ENCODE measurements at places on chromosomes 3 and 15.

DNA sequence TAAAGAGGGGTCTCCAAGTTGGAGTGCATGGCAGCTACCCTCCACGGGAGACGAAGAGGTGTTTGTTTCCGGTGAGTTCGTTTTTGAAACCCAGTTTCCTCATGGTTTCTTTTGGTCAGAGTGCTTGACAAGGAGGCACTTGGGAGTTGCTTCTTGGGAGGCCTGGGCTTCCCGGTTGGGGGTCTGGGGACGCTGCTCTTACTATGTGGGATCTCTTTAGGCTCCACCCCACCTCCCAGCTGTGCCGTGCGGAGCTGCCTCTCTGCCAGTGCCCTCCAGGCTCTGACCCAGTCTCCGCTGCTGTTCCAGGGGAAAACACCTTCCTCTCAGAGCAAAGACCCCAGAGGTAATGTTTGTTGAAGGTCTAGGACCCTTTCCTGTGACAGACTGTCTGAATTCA is 29.6 kb downstream of the KIF7 start:
- DNase-seq = no peak

DNA sequence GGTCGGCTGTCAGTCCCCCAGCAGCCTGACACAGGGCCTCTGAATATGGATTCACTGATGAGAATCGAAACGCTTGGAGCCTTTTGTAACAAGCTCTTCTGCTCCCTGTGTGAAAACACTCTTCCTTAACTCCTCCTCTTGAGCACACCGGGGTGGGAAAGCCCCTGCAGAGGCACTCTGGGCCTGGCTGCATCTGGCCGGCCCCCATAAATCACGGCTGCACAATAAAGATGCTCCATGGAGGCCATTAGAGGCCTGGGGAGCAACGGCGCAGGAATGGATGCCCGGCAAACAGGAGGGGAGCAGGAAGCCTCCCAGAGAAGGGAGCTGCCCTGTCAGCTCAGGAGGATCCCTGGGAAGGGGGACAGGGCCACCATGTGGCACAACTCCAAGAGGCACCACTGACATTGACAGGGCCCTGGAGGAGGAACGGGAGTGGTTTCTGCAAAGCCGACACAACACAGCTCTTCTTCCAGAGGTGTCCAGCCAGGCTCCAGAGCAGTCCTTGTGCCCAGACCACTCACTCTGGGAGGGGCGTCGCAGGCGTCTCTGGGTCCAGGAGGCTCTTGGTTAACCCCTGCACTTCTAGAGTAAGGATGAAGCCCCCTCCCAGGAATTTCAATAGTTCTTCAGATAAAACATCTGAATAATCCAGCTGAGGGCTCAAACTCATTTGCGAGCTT is 509.3 kb upstream of the PPP2R3A start:
- DNase-seq = no peak

- no peak for DNase-seq
Observed at GRCh38 chr3:101544161-101544850, 17.4 kb upstream of the TRMT10C start.

DNA sequence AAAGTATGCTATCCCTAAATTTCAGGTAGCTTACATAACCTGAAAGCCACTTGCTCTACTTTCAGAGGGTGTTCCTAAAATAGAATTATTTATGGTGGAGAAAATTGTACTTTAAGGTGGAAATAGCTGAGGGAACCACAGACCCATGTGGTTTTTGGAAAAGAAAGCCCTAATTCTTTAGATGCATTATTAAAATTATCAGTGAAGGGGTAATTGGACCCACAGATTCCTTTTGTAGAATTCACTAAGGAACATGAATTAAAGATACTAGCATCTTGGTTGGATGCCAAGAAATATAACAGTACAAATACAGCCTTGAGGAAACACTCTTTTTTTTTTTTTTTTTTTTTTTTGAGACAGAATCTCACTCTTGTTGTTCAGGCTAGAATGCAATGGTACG is 37.8 kb downstream of the DPPA2 start:
- DNase-seq = no peak

- no peak for DNase-seq
Observed at GRCh38 chr15:36371509-36371908, 207.9 kb upstream of the CDIN1 start.

DNA sequence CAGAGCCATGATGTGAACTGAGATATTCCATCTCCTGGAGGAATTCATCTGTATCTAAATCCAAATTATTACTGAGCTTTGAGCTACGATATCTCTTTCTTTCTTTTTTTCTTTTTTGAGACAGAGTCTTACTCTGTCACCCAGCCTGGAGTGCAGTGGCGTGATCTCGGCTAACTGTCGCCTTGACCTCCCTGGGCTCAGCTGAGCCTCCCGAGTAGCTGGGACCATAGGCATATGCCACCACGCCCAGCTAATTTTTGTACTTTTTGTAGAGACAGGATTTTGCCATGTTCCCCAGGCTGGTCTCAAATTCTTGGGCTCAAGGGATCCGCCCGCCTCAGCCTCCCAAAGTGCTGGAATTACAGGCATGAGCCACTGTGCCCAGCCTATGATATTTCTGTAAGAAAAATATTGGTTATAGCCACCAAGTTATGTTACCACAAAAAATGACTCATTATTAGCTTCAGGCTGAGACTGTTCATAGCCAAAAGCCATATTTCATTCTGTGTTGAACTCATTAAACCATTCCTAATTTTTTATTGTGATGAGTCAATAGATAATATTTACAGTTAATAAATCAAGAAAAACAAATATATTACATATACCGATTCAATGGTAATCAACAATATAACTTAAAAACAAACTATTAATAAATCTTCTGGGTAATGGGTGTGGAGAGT is 27.1 kb upstream of the SLC30A4 start:
- DNase-seq = no peak

GRCh38 chr3:80052271-80052670 is 284.5 kb upstream of the ROBO1 start:
- DNase-seq = no peak

- DNase-seq = no peak
Observed at GRCh38 chr3:73029321-73029796, 32.1 kb upstream of the EBLN2 start.

DNA sequence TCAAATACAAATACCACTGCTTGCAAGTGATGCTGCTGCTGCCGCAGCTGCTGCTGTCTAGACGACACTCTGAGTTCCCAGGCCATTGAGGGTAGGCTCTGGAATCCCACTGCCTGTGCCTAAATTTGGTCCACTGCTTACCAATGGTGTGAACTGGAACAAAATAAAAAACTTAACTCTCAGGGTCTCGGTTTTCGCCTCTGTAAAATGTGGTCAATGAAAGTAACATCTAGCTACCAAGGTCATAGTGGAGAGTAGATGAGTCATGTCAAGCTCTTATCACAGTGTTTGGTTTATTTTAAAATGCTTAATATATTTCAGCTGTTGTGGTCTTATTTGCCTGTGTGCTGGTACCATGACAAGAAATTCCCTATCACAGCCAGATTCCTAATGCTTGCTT is 299.3 kb downstream of the CLSTN2 start:
- DNase-seq = no peak

DNA sequence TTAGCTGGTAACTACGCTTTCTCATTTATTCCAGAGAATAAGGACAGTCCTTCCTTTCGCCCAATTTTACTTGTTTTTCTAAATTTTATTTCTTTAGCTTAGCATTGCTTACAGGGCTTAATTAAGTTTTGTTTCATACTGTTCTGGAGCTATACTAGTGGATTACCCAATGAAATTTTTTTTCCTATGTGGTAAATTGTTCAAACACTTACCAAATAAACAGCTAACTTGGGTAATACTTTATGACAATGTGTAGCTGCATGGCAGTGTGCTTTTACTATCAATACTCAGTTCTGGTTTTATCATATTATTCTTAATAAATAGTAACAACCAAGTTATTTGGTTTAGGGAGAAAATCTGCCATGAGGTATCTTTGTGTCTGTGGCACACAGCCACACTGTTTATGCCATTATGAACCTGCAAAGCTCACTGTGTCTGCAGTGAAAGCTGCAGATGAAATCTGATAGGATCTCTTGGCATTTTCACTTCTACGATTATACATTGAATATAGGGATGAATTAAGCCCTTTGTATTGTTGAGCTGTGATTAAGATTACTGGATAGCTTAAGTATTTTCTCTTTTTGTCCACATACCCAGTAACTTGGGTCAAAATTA is 37.2 kb downstream of the UBE2E2 start:
- no peak for DNase-seq

DNA sequence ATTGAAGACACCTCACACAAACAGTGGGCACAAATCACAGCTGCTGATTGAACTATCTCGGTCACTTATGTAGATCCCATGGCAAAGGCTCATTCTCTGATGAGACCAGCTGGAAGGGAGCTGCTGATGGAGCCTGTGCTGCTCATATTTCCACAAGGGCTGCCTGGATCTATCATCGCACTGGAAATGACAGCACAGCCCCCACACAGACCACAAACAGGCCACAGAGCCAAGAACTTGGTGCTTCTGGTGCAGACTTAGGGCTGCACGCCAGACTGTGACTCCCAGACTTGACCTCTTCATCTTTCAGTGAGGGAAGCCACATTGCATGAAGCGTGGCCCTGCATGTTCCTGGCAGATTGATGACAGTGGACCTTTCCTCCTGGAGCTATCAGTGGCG is 197.6 kb downstream of the MINAR1 start:
- no peak for DNase-seq

DNA sequence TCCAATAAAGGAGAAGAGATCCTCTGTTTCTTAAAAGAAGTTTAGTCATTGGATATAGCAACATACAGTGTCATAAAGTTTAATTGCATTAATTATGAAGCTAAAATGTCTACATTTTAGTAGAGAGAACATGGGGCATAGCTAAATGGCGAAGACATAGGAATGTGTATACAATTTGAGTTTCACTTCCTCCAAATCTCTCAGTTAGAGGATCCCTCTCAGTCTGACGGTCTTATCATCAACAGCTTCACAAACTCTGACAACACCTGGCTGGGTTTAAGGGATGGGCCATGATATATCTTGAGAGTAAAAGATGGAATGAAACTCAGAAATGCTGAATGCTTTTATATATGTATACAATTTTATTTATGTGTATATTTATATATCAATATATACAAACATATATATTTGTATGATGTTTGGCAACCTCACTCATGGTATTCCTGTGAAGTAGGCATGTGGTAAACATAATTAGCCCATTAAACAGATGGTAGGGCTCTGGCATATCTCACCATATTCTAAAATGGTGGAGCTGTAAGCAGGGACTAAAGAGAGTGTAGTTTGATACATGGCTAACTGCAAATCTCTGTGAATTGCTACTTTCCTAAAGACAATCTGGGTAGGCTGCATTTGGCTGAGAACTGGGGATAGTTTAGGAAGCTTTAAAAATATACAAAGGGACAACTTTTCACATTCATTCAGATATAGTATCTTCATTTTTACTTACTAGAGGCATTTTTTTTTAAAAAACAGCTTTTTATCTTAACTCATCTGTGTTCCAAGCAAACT is 111.6 kb downstream of the TIGIT start:
- no peak for DNase-seq

- no peak for DNase-seq
Observed at GRCh38 chr3:65595222-65596028, 443.3 kb downstream of the MAGI1 start.

DNA sequence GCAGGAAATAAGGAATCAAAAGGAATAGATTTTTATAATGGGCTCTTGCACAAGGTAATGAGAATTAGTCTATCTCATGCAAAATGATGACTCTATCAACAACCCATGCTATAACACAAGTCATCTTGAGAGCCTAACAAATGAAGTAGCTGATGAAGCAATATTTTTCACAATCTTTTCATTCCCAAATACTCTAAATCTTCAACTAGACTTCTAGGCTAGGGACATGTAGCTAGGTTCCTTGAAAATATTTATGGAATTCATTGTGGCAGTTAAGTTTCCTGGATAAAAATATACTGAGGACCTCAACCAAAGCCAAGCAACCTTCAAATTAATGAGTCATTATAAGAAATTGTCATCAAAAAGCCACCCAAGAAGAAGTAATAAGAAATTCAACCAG is 55.4 kb downstream of the DCBLD2 start:
- DNase-seq = no peak

DNA sequence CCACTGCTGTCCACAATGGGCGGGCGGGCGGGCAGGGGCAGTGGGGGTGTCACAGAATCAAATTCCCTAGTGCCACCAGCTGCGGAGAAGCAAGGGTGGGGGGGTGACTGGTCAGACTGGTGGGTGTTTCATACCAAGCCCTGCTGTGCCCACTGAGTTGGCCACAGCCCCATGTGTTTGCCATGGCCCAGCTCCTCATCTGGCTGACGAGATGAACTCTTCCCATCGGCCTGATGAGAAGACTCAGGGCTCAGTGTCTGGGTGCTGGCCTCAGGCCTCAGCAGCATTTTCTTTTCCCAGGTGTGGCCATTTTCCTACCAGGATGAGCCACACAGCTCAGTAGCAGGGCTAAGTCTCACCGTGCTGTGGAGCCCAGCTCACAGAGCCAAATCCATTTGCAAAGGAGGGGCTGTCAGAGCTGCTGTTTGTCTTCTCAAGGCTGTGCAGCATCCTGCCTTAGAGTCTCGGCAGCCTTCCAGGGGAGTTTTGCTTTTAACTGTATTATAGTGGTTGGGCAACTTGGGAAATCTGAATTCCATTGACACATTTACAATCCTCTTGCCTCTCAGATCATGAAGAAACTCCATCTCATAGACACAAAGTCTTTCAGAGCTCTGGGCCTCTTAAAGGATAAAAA is 176.8 kb downstream of the ABHD5 start:
- no peak for DNase-seq

DNA sequence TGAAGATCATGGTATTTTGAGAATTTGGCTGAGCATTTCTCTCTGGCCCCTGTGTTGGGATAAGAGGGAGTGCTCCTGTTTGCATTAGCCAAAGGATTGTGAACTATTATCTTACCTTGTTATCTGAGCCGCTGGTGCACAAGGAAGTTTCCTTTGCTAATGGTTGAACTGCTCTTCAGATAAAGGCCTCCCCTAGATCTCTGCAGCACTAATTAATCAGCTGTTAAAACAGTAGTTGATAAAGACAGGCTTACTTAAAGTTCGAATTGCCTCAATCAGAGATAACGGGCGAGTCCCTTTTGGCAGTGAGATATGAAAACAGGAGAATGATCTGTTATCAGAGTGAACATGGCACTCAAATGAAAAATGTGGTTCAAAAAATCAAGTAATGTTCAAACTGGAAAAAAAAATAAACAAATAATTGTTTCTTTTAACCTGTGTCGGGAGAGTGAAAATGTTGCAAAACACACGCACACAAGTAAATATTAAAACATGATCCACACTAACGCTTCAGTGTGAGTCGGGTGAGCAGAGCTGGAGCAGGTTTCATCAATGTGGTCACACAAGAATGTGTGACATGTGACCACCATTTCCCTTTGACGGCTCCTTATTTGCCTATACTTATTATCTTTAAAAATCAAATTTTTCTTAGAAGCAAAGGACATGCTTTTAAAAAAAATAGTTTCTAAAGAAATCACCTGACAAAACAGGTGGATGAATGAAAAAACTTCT is 469.1 kb downstream of the SOX2 start:
- no peak for DNase-seq

- no peak for DNase-seq
Observed at GRCh38 chr3:30040126-30040525, 566.3 kb upstream of the TGFBR2 start.

Measured in stimulated activated naive CD8-positive, alpha-beta T cell treated with anti-CD3 and anti-CD28 coated beads, Interleukin-15, Interleukin-2, amounts not matched to agents 100 U/mL and 50 U/mL, for 24 hours (primary cell).